ENCODE measurements at places on chromosomes 16 and 17. TPM values are rescaled to one million over a fixed set of nuclear protein-coding genes. Genes with fewer than 3 reads are reported as not detected.
A peak's percentile ranks its signal among the peaks of the same experiment; 100 is the strongest.

DNA sequence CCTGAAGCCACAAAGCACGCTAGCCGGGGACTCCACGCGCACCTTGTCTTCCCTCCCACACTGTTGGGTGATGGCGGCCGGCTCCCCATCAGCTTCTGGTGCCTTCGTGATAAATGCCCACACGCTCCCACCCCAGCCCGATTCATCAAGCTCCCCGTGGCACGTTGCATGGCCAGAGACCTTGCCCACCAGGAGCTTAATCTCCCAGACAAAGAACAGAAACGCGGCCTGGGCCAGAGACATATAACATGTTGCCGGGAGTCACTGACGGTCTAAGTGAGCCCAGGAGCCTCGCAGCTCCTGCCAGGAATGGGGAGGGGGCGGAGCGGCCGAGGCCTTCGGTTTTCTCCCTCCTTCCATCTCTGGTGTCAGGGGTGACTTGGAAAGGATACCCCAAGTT is 93.1 kb downstream of the SDK2 start:
- DNase-seq: no peak

DNA sequence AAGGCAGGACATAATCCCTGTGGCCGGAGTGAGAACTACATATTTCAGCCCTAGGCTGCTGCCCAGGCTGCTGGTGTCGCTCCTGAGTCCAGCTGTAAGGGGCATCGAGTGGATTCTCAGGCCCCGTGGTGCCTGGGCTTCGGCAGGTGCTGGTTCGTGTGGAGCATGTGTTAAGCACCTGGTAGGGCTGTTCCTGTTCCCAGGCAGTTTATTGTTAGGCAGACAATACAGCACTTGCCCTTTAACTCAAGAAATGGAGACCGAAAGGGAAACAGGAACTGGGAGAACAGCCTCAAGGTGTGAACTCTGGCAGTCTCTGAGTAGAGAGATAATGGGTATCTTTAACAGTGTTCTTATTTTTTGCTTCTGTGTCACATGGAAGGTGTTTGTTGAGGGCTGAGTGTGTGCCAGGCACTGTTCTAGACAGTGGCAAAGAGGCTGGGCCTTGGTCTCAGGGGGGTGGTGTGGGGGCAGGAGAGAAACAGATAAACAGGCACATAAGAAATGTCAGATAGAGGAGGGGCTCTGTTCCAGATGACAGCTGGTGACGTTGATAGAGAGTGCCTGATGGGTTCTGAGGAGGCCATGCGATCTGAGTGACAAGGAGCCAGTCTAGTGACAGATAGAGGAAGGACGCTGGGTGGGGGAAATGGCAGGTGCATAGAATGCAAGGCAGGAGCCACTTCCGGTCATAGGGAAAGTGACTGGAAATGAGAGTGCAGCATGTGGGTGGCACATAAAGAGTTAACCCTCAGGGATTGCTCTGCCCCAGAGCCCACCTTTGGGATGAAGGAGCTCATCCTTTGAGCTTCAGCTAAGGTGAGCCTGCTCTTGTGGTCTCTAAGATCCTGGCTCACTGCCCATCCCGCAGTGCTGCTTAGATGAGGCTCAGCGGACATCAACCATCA is 33.8 kb downstream of the EPN2 start:
- no peak for DNase-seq

- DNase-seq: no peak
Measured at GRCh38 chr16:31093132-31093703, 1.4 kb downstream of the VKORC1 start.

- DNase-seq: no peak
Measured at GRCh38 chr17:68851890-68852289, 103.3 kb downstream of the ABCA8 start.

DNA sequence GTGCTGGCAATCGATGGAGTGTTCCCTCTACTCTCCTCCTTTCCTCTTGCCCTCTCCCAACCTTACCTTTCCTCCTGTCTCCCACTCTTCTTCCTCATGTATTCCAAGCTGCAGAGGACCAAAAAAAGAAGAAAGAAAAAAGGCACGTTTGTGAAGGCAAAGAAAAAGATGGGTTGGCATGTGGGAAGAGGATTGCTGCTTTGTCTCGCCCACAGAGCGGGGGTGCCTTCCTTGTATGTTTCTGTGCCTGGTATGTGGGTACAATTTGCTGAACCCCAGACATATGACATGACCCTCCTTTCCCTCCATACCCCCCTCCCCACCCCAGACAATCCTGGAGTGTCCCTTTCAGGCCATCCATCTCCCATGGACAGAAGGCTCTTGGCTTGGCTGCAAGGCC is 13.1 kb upstream of the CTCF start:
- DNase-seq: no peak

GRCh38 chr17:80220054-80220735 is at the start of the genes SGSH and SLC26A11:
SGSH (minus strand) TSS chr17:80220333; CDS start chr17:80220313, 20 bp downstream.
SLC26A11 (plus strand) TSS chr17:80220427; CDS start chr17:80221561, 1,134 bp downstream.
- DNase-seq: peak; percentile 65

GRCh38 chr16:48137822-48138221 is 18.0 kb downstream of the ABCC12 start:
- no peak for DNase-seq

DNA sequence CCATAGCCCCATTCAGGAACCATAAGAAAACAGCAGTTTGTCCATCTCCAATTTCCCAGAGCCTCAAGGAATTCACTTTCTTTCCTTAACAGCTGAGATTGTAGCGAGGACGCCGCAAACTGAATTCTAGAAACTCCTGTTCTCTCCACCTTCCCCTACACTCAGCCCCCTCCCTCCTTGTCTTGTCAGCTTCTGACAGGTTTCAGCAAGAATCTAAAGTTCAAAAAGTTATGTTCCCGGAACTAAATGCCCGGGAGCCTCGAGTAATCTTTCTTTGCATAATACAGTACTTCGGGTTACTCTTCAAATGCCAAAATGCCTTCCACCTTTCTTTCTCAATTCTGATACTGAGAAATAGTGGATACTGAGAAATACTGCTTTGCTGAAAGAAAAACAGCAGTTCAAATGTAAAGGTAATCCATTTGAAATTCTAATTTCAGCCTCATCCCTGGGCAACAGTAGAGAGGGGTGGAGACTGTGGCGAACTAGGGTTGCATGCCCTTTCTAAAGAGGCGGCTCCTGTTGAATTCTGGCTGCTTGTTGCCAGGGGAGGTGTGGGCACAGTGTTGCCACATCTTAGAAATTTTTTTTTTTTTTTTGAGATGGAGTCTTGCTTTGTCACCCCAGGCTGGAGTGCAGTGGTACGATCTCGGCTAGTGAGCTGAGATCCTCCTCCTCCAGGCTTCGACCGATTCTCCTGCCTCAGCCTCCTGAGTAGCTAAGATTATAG is 63.5 kb upstream of the USP7 start:
- DNase-seq: no peak

SLC5A2 gene
- 1.0 TPM for total RNA-seq

GRCh38 chr17:62186841-62187240 is 121.8 kb upstream of the MED13 start:
- DNase-seq: no peak

DNA sequence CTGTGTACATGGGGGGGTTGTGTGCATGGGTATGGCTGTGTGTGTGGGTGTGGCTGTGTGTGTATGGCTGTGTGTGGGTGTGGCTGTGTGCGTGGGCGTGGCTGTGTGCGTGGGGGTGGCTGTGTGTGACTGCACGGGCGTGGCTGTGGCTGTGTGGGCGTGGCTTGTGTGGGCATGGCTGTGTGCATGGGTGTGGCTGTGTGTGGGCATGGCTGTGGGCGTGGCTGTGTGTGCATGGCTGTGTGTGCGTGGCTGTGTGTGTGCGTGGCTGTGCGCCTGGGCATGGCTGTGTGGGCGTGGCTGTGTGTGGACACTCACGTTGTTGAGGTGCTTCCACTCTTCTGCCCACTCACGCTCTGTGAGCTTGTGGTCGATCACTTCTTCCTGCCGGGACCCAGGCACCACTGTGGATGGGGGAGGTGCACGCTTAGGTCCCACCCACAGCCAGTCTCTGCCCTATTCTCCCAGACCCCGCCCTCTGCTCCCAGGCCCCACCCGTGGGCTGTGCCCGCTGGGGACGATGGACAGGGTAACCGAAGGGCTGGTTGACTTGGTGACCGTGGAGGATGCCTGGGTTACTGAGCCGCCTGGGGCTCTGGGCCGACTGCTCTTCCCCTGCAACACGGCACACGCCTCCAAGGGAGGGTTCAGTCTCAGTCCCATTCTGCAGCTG is 16.0 kb upstream of the PABPN1L start:
- DNase-seq: no peak

- no peak for DNase-seq
Measured at GRCh38 chr16:76768948-76769347, 422.0 kb upstream of the MON1B start.

ZNF423 gene
- total RNA-seq: 0.06 TPM

GRCh38 chr17:67646472-67646871 is 71.3 kb upstream of the NOL11 start:
- DNase-seq: no peak

ITGAD gene
- 0.28 TPM for total RNA-seq

SP6 gene
- total RNA-seq: 0.22 TPM

DNA sequence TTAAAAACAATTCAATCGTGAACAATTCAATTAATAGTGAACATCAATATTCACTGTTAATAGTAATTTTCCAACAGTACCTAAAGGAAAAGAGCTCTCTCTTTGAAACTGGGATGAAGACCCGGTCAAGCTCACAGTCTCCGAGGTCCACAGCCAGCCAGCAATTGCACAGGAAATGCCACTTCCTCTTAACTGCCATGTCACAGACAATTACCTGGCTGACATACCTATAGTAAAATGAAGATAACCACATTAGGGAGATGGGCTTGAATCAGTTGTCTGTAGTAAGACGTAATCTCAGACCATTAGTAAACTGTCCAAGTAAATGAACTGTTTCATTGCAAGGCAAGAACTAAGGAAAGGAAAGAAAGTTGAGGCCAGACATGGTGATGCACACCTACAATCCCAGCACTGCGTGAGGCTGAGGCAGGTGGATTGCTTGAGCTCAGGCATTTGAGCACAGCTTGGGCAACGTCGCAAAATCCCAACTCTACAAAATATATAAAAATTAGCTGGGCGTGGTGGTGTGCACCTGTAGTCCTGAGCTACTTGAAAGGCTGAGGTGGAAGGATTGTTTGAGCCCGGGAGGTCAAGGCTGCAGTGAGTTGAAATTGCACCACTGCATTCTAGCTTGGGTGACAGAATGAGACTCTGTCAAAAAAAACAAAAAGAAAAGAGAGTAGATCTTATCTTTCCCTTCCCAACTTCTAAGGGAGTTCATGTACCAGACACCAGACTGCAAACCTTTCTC is 36.9 kb downstream of the PKD1L3 start:
- DNase-seq: no peak

KRT39 gene
- total RNA-seq: not detected

DNA sequence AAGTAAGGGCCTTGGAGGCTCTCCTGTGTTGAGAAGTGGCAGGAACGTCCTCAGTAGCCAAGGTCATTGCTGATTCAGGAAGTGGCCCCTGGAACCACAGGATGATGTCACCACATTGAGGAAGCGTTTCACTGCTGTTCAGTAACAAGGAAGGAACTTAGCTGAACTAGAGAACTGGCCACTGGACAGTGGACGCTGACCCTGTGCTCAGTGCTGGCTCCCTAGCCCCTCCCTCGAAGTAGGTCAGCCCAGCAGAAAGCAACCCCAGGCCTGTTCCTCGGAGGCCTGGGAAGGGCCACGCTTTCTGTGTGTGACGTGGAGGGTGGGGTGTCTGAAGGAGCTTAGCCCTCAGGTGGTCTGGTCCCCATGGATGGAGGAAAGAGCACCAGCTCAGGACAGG is 58.3 kb downstream of the B9D1 start:
- no peak for DNase-seq

GRCh38 chr17:73208139-73208827 is 15.4 kb downstream of the COG1 start:
- DNase-seq: no peak

GRCh38 chr16:80527297-80527696 is 13.5 kb upstream of the DYNLRB2 start:
- peak; percentile 61 for DNase-seq

GRCh38 chr17:21397341-21398190 is 21.4 kb downstream of the KCNJ12 start:
- no peak for DNase-seq

GRCh38 chr17:40607641-40608040 is 40.0 kb downstream of the SMARCE1 start:
- DNase-seq: peak; percentile 68

DNA sequence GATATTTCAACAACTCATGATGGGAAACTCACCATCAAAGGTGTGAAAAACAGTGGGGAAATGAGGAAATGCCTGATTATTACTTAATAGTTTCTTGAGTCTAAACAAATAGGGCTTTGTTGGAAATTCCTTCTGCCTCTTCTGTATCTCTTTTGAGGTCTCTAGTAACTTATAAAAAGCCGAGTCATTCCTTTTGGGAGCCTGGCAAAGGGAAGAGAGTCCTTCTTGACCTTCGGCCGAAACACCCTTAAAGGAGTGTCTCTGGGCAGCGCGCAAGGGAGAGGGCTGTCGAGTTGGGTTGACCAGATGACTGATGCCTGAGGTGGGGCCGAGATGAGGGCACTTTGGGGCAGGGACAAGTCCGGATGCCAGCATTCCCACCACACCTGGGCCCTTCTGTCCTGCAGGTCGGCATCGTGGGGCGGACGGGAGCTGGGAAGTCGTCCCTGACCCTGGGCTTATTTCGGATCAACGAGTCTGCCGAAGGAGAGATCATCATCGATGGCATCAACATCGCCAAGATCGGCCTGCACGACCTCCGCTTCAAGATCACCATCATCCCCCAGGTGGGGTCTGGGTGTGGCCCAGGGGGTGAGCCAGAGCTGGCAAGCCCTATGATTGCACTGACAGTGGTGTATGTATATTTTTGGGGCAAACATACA is 89.2 kb downstream of the ABCC6 start:
- no peak for DNase-seq

- no peak for DNase-seq
Measured at GRCh38 chr16:19963301-19963700, 78.7 kb upstream of the GPRC5B start.

DNA sequence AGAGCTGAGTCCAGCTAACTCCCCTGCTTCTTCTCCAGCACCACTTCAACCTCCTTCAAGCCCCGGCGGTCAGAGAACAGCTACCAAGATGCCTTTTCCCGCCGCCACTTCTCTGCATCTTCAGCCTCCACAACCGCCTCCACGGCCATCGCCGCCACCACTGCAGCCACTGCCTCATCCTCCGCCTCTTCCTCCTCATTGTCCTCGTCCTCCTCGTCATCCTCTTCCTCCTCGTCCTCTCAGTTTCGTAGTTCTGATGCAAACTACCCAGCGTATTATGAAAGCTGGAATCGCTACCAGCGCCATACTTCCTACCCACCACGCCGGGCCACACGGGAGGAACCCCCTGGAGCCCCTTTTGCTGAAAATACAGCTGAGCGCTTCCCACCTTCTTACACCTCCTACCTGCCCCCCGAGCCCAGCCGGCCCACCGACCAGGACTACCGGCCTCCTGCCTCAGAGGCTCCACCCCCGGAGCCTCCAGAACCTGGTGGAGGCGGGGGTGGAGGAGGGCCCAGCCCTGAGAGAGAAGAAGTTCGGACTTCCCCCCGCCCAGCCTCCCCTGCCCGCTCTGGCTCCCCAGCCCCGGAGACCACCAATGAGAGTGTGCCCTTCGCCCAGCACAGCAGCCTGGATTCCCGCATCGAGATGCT is 7.1 kb downstream of the SETD1A start:
- DNase-seq: no peak

- no peak for DNase-seq
Measured at GRCh38 chr16:71929048-71929447, 33.7 kb downstream of the IST1 start.

GRCh38 chr17:37570527-37571093 is 38.6 kb downstream of the SYNRG start:
- no peak for DNase-seq

RCVRN gene
- not detected for total RNA-seq

KRTAP4-1 gene
- not detected for total RNA-seq

NGFR gene
- 0.50 TPM for total RNA-seq
